ENCODE measurements at places on chromosomes 1 and 21. TPM values are rescaled to one million over a fixed set of nuclear protein-coding genes. Genes with fewer than 3 reads are reported as not detected.

GRCh38 chr1:19512545-19512944 is 27.2 kb upstream of the CAPZB start:
- no peak for DNase-seq

DNA sequence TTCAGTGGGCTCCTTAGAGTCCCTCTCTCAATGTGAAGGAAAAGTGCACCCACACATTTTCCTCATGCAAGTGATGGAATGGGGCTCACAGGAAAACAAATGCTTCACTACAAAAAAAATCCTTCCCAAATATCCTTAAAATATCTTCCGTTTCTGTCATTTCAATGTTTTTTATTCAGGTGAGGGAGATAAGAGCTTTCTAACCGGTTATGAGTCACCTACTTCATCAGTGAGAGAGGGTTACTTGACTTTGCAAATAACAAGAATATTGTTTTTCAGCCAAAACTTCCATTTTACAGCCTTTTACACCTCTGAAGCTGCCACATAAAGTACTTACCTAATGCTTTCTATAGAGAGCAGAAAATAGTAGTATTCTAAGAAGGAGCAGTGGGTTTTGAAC is 98.3 kb upstream of the CD55 start:
- no peak for DNase-seq

Gene HES3
- not detected for total RNA-seq

DNA sequence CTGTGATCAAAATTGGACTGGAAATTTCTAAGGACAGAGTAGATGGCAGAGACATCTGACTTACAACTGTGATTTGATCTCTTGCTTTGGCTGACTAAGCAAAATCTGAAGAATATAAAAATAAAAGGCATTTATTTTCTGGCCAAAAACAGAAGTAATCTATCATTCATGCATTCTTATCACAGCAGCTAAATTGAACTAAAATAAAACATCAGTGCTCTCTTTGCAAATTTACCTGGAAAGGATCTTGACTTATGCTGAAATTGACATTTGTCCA is 81.4 kb upstream of the ZNF678 start:
- no peak for DNase-seq

Gene CHI3L2
- not detected for total RNA-seq

Gene FLG2
- not detected for total RNA-seq

Gene APCS
- not detected for total RNA-seq

- no peak for DNase-seq
Observed at GRCh38 chr1:58981392-58981791, 197.5 kb upstream of the JUN start.

DNA sequence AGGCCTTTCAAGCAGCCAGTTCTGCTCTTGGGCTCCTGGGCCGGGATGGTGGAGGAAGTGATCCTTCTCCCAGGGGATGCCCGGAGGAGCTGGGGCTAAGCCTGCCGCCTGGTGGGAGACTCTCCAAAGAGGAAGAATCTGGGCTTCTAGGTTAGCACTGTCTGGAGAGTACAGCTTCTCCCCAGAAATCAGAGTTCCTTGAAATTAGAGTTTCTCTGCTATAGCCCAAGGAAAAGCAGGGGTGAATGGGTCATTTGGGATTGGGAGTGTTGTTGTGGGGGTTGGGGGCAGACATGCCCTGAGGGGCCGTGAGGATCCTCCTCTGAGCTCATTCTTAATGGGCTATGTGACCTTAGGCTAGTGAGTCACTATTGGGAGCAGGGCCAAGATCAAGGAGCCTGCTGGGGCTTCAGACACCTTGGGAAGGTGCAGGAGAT is 6.5 kb downstream of the LGR6 start:
- peak; percentile 23 for DNase-seq

DNA sequence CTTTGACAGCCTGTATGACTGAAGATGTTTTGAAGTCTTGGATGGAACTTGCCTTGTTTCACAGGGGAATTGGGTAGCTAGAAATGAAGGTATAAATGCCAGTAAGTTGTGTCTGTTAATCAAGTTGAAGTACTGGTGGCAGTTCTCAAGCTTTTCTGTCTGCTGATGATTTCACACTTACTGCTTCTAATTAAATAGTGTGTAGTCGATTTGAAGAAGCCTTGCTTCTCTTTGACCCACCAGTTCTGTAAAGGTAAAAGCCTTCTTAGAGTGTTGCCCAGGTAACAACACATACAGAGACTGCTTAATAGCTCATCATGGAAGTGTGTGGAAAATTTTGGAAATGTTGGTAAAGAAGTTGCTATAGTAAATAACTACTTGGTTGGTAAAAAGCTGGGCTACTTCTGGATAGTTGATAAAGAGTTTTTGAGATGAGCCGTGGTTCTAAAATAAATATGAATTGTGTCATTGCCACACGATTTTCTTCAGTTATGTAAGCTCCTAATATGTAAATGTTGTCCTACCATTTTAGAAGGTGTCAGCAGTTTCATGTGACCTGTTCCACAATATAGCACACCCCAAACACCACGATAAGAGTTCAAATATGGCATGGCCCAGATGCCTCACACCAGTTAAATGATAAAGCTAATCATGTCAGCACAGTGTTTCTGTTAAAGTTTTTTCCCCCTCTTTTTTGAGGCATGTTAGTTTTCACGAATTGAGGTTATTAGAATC is 7.4 kb downstream of the RABGAP1L start:
- DNase-seq: no peak

- DNase-seq: no peak
Observed at GRCh38 chr1:178096421-178096820, 2.5 kb downstream of the RASAL2 start.

Gene AIM2
- total RNA-seq: 0.32 TPM

DNA sequence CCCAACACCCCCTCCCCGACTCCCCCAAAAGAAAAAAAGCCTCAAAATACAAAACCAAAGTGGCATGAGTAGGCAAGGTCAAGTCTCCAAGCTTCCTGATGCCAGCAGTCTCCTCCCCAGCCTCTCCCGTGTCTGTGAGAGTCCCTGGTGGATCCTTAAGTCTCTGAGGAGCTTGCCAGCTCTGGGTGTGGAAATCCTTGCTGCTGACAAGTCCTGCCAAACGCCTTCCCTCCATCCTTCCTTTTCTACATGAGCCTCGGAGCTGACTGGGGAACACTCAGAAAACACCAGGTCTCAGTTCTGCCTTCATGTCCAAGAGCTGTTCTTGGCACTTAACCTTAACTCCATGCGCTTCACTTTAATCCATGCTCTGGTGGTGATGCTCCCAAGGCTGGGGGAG is 3.7 kb upstream of the ETV3L start:
- DNase-seq: no peak

DNA sequence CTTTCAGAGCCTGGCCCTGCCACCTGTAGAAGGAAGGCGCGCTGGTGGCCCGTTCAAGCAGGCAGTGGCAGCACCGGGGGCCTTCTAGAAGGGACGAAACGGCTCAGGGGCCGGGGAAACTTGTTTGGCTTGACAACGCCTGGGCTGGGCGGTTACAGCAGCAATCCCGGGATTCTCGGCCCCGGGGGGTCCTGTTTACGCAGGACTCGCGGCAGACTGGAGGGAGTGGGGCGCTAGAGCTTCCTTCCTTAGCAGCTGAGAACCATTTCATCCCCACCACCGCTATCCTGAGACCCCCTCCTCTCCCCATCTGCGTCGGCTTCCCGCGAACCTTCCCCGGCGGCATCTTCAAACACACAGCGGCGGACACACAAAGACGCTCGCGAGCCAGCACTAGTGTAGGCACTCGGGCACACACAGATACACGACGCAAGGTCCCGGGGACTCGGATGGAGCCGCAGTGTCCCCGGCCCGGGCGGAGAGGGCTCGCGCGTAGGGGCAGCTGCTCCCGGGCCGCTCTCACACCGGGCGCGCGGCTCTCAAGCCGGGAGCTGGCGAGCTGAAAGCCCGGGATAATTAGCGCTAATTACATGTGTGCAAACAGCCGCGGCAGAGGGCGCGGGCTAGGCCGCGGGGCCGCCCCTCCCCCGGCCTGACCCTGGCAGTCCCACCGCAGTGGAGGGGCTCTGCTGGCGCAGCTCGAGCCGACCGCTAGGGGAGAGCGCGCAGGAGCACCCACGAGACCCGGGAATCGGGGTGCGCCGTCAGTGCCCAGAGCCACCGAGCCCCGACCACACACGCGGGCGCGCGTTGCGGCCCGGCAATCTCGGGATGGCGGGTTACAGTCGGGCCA is 271.4 kb downstream of the FOXD2 start:
- DNase-seq: no peak

Gene DPH2
- 22.5 TPM for total RNA-seq

Gene ELK4
- total RNA-seq: 23.5 TPM

GRCh38 chr1:145983960-145984830 is 12.2 kb downstream of the TXNIP start:
- DNase-seq: no peak
